ENCODE measurements at places on chromosomes 3 and 15.

- DNase-seq: no peak
Observed at GRCh38 chr3:70028361-70028760, 28.8 kb downstream of the SAMMSON start.

DNA sequence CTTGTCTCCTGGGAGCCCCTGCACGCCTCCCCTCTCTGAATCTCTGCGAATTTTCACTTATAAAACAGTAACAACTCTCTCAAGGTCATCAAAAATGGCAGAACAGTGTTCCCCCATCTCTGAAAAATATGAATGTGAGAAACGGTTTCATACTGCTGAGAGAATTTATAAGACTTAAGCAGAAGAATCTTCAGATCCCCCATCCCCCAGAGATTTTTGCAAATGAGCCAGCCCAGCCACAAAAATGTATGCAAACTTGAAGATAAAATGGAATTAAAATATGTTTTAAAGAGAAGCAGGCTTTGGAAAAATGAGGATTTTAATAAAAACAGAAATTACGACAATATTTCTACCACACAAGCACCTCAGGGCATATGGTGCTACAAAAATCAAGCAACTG lies 173.0 kb downstream of the STT3B start:
- no peak for DNase-seq

DNA sequence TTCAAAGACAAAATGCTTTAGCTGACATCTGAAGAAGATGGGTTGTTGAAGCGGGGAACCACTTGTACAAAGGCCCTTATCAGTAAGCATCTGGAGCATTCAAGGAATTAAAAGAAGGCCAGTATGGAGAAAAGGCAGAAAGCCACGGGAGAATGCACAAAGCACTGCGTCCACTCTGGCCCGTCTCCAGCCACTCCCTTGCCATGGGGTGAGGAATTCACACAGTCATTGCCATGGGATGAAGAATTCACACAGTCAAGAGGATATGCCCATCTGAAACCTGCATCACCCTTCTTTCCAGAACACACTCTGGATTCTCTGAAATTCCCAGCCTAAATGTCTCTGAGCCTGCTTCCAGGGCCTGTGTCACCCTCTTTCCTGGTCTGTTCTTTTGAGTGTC lies 26.7 kb upstream of the STAG1 start:
- no peak for DNase-seq

- DNase-seq: no peak
Observed at GRCh38 chr15:69790632-69791031, 307.1 kb downstream of the TLE3 start.

DNA sequence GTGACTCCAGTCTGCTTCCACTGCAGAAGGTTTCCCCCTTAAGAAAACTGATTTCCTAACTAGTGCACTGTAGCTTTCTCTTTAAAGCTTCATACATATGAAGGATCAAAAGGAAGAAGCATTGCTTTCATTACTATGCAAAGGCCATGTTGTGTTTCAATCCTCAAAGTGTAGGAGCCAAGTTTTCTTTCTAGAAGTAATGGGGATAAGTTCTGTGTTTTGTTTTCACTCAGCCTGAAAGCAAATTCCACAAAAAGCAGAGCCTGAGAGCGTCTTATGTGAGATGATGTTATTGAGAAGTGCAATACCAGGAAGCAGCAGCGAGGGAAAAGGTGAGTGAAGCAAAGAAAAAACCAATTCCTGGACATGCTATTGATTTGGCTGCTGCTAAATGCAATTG lies 99.7 kb downstream of the GMNC start:
- no peak for DNase-seq

- no peak for DNase-seq
Observed at GRCh38 chr15:101579631-101580163, 72.5 kb downstream of the TM2D3 start.

DNA sequence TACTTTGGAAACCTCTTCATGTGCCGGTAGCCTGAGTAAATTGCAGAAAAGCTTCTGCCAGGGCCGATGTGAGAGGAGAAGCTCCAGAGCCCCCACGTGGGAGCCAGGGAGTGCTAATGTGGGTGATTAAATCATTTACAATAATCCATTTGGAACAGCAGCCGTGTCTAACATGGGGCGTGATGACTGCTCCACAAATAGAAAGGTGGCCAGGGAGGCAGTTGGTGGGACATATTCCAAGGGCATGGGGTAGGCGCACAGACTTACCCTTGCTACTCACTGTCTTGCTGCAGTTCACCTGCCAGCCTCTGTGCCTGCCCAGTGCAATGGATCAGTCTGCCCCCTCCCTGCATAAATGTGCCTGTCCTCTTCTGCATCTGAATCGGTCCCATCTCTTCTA lies 39.3 kb upstream of the INSYN1 start:
- DNase-seq: no peak

DNA sequence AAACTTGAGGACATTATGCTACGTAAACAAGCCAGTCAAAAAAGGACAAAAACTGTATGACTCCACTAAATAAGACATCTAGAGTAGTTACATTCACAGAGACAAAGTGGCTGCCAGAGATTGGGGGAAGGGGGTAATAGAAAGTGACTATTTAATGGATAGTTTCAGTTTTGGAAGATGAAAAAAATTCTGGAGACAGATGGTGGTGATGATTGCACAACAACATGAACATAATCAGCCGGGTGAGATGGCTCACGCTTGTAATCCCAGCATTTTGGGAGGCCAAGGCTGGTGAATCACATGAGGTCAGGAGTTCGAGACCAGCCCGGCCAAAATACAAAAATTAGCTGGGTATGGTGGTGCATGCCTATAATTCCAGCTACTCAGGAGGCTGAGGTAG lies 40.6 kb downstream of the DPP8 start:
- DNase-seq: no peak

- DNase-seq: no peak
Observed at GRCh38 chr15:66841953-66842681, 140.1 kb downstream of the SMAD6 start.

DNA sequence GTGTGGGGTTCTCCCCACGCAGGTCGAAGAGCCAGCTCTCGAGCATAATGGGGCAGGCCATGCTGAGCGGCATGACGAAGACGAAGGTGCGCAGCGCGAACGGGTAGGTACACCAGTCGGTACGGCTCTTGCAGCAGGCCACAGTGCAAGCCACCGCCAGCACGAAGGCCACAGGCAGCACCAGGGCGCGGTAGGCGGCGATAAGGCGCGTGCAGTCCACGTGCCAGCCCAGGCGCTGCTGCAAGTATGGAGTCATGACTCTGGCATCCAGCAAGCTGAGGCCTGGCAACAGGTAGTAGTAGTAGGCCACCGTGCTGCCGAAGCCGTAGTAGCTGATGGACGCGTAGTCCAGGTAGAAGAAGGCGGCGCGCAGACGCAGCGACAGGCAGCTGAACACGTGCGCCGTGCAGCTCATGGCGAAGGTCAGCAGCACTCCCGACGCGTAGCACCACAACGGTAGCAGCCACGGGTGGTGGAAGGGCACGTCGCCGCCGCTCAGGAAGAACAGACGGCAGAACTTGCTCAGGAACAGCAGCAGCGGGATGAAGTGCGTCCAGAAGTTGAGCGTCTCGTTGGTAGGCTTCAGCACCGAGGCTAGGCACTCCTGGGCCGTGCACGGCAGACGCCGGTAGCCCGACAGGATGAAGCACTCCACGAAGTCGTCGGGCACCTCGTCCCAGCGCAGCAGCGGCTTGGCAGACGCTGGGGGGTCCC lies 797 bp downstream of the PAQR9 start:
- no peak for DNase-seq

- DNase-seq: no peak
Observed at GRCh38 chr3:104870276-104870675, 496.4 kb upstream of the ALCAM start.

DNA sequence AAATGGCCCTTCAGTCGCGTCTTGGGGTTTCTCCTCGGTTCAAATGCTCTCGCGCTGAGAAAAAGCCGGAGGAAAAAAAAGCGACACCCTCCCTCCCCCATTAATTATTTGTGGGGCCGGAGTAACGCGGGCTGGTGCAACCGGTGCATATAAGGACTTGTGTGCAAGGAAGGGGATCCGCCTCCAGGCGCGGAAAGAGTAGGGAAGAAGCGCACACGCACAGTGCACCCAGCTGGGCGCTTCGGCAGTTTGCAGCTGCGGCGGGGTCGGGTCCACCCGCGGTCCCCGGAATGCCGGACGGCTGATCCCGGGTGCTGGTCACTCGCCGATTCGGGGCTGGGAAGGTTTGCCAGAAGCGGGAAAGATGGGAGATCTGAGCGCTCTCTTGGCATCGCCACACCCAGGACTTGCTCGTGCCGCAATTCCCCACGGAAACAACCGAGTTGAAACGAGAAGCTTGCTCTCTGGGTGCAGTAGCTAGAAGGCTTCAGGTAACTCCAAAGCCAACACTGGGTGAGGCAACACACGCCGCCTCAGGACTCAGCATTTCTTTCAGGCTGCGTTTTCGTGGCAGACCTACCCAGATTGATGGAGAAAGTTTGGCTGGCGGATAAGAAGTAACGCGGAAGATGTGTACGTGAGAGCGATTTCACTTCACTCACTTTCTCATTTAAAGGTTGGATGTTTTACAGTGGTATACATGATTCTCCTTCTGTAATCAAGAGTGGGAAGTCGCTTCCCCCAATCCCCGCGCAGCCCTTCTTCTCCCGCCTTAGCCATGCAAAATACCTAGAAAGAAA lies 720 bp upstream of the TNIK start:
- no peak for DNase-seq

GRCh38 chr15:79184465-79184892 lies 93.9 kb upstream of the RASGRF1 start:
- peak; percentile 42 for DNase-seq

DNA sequence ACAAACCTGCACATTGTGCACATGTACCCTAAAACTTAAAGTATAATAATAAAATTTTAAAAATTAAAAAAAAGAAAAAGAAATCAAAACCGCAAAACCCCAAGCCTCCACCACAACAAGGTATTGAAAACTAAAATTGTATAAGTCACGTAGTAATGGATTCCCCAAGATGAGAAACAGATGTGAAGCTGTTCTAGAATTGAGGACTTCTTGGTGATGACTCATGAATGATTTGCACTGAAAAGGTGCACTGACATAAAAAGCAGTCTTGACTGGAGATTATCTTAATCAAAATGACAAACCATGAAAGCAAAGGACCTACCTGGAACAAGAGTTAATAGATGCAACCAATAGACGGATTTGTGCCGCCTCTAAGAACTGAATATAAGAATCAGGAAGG lies 225.8 kb downstream of the MYRIP start:
- no peak for DNase-seq

- no peak for DNase-seq
Observed at GRCh38 chr3:197226179-197226578, 72.2 kb downstream of the DLG1 start.

- DNase-seq: no peak
Observed at GRCh38 chr3:12458901-12459300, 25.4 kb upstream of the TSEN2 start.

DNA sequence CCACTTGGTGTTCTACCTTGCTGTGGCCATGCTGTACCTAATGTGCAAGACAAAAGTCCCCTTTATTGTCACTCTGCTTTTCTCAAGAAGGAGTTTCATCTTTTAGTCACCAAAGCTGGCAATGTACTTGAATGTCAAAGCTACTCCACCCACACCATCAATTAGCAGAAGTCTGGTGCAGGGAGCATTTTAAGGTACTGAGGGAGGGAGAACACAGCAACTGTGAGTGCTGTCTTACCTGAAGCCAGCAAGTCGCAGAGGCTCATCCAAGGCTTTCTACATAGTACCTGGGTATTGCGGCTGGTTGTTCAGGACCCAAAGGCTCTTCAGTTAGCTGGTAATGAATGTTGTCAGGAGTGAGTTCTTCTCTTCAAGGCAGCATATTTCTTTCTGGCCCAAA lies 820.4 kb downstream of the OTOL1 start:
- DNase-seq: no peak

DNA sequence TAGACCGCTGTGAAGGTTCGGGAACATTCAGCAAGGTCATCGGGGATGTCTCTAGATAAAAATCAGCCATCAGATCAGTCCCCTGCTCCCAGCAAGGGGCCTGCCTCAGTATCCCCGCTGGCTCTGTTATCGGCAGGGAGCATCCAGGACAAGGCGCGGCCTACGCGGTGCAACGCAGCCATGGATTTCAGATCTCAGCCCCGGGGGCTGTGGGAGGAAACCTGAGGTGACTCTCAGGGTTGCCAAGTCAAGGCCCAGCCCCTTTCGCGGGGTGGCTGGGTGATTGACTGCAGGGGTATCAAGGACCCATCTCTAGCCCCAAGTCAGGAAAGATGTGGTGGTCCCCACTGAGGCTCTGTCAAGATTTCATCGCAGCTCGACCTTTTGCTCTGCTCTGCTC lies 23.1 kb upstream of the CD47 start:
- DNase-seq: no peak

DNA sequence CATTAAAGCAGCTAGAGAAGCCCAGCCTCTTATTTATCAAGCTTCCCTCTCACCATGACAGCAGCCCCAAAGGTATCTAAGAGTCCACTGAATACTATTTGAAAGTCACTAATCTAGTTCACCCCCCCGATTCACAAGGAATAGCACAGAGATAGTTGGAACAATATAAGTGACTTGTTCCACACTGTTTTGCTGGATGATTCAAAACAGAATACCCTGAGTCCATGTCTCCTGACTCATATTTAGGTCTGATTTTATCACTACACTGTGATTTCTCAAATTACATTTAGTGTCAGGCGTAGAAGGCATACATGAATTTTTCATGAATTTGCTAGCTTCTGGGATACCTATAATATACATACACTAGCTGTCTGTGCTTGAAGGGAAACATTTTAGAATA lies 18.7 kb upstream of the EOGT start:
- no peak for DNase-seq

- no peak for DNase-seq
Observed at GRCh38 chr3:185081521-185081920, 71.3 kb downstream of the C3orf70 start.

DNA sequence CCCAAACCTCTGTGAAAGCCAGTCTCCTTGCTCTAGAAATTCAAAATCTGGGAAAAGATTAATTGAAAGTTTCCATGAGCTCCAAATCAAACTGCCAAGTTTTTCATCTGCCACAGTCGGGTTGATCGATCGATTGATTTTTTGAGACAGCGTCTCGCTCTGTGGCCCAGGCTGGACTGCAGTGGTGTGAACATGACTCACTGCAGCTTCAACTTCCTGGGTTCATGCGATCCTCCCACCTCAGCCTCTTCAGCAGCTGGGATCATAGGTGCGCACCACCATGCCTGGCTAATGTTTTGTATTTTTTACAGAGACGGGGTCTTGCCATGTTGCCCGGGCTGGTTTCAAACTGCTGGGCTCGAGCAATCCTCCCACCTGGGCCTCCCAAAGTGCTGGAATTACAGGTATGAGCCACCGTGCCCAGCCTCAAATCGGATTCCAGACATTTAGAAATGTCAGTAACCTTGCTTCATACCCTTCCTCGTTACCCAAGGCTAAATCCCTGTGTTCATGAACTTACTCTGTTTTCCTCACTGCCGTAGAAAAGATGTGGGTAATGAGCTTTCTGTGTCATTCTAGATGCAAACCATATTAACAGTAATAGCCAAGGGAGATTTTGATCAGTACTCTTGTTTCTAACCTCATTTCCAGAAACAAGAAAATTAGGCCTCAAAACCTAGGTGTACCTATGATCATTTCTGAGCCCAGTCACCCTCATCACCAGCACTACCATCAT lies 105.9 kb upstream of the AKAP13 start:
- DNase-seq: no peak
